Thoracic aorta (tissue), 2 donors: ENCODE measurements at places on chromosomes 2 and 18. TPM values are rescaled to one million over a fixed set of nuclear protein-coding genes. Genes with fewer than 3 reads are reported as not detected.

DNA sequence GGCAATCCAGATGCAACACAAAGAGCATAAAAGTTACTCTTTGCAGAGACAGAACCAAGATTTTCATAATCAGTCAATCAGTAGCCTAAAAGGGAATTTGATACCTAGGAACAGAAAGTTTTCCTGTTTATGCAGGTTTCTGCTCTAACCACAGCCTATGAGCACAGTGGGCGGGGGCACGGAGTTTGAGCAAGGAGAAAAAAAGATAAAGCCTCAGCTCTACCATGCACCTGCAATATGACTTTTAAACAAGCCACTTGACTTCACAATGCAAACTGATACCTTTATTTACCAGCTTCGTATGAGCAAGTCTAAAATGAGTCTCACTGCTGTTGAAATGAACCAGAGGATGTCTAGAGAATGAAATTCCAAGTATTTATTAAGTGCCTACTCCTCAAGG is 5.6 kb upstream of the LRATD1 start:
- H3K36me3 ChIP-seq = no peaks in the 10 kb centered on the region
- H3K4me3 ChIP-seq = no peak overlapping the region
- H3K27ac ChIP-seq = no peak overlapping the region

Gene GPR35
- 5.8 TPM for total RNA-seq

Gene INHA
- total RNA-seq = 1.2 TPM

Gene VSNL1
- total RNA-seq = not detected

Gene HRH4
- total RNA-seq = not detected

DNA sequence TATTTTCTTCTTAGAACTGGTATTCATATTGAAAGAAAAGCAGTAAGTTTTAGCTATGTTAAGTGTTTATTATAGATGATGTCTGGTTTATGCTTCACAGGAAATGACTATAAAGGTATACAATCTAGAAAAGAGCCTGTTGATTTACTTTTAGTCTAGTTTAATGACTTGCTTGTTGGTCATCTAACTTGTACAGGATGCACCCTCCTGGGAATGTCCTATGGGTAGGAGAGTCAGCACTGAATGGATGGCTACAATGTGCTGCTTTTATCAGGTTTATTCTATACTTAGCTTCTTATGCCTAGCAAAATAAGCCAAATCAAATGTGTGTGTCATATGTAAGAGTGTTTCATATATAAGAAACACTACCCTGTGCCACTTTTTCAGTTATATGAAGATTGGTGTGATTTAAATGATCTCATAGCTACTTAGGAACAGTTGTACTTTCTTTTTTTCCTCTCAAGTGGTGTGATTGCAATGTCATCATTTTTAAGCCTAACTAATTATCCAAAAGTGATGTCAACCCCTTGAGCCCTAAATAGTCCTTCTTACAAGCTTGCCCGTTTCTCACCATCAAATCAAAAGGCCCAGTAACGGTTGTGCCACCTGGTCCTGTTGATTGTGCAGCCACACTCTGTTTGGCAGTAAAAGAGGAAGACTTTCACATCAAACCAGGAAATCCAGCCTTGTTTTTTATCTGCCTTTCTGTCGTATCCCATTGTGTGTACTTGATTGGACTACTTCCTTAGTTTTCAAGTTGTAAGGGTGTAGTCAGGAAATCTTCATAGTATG is 176.0 kb downstream of the DIS3L2 start:
- H3K27me3 ChIP-seq = no peaks in the 10 kb centered on the region
- H3K36me3 ChIP-seq = no peaks in the 10 kb centered on the region
- no peak for DNase-seq
- no peak overlapping the region for H3K27ac ChIP-seq
- H3K4me3 ChIP-seq = no peak overlapping the region

DNA sequence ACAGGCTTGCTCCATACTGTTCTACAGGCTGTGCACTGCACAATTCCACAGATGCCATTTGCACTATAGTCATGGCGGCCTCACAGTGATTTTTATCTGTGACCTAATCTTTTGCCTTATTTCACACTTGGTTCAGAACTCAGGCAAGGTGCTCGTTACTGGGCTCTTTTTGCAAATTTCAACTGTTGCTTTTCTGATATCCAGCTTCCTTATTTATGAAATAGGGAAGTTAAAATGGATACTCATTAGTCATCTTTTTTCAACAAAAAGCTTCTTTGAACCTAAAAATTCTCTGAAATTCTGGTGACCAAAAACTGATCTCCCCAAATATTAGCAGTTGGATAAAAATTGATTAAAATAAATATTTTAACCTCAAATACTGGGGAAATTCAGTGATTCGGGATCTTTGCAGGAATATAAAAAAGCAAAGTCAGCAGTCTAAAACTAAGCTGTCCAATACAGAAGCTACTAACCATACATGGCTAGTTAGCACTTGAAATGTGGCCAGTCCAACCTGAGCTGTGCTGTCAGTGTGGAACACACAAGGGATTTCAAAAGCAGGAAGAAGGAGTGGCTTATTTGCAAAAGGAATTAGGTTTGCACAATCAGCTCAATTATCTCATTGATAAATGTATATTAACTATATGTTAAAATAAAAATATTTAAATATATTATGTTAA is 134.4 kb downstream of the COL4A4 start:
- no peak for DNase-seq
- peaks cover 6% of the 10 kb centered on the region for H3K36me3 ChIP-seq
- no peaks in the 10 kb centered on the region for H3K4me1 ChIP-seq
- no peak overlapping the region for H3K27ac ChIP-seq
- no peaks in the 10 kb centered on the region for H3K27me3 ChIP-seq
- no peak overlapping the region for H3K4me3 ChIP-seq

DNA sequence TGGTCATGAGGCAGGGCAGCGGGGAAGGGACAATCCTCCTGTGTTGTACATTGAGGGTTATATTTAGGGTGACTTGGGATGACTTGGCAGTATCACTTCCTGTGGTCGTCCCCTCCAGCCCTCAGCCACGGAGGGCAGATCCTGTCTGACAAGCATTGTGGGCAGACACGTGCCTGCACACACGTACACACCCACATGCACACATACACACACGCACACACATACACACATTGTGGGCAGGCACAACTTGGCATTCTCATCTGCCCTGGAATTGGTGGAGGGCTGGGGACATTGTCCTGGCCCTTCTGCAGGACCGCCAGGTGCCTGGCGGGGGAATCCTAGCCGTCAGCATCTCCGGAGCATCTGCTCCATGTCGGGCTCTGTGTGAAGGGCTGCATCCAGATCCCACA is 47.6 kb downstream of the ODC1 start:
- H3K27ac ChIP-seq = no peak overlapping the region
- H3K36me3 ChIP-seq = no peaks in the 10 kb centered on the region
- H3K4me1 ChIP-seq = peaks cover 28% of the 10 kb centered on the region

Gene PARD3B
- total RNA-seq = 25.7 TPM

- no peak for DNase-seq
- no peaks in the 10 kb centered on the region for H3K4me1 ChIP-seq
- H3K27ac ChIP-seq = no peak overlapping the region
Observed at GRCh38 chr18:52054324-52054723, 285.7 kb upstream of the DCC start.

DNA sequence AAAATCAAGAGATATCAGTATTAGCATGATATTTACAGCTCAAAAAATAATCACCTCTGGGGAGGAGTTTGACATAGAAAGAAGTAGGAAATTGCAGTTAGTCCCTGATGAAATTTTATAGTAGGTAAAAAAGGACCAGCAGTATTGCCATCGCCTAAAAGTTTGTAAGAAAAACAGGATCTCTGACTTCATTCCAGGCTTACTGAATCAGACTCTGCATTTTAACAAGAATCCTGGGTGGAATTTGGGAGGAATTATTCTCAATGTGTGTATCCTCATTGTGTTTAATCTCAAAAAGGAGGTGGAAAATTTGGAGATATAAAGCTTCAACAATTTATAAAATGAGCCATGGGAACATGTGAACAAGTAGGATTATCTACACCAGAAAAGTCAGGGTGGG is 31.2 kb upstream of the STAT1 start:
- no peak overlapping the region for H3K27ac ChIP-seq
- no peaks in the 10 kb centered on the region for H3K4me1 ChIP-seq
- DNase-seq = no peak

Gene GALNT13
- 2.5 TPM for total RNA-seq

- peaks cover 23% of the 10 kb centered on the region for H3K4me1 ChIP-seq
- no peak for DNase-seq
- no peak overlapping the region for H3K27ac ChIP-seq
- H3K36me3 ChIP-seq = no peaks in the 10 kb centered on the region
Observed at GRCh38 chr2:54107455-54107764, 8.0 kb upstream of the ACYP2 start.

GRCh38 chr2:21007129-21008013 is 36.5 kb downstream of the APOB start:
- no peaks in the 10 kb centered on the region for H3K4me1 ChIP-seq
- DNase-seq = no peak
- H3K27ac ChIP-seq = no peak overlapping the region
- peaks cover 7% of the 10 kb centered on the region for H3K36me3 ChIP-seq
- no peak overlapping the region for H3K4me3 ChIP-seq

- peaks cover 32% of the 10 kb centered on the region for H3K4me1 ChIP-seq
- no peak for DNase-seq
- H3K36me3 ChIP-seq = no peaks in the 10 kb centered on the region
- no peak overlapping the region for H3K27ac ChIP-seq
Observed at GRCh38 chr2:164793529-164793928, 48.1 kb downstream of the COBLL1 start.

GRCh38 chr2:209763106-209763505 is 8.5 kb upstream of the UNC80 start:
- no peak overlapping the region for H3K27ac ChIP-seq
- DNase-seq = no peak
- no peaks in the 10 kb centered on the region for H3K4me1 ChIP-seq
- H3K27me3 ChIP-seq = no peaks in the 10 kb centered on the region
- no peak overlapping the region for H3K4me3 ChIP-seq

- peaks cover 17% of the 10 kb centered on the region for H3K4me1 ChIP-seq
- no peaks in the 10 kb centered on the region for H3K27me3 ChIP-seq
- peak; percentile 90 for DNase-seq
- H3K4me3 ChIP-seq = peak overlapping the region; percentile 61
Observed at GRCh38 chr2:84925724-84926376, 20.4 kb downstream of the TMSB10 start.

Gene PLGLB1
- 2.0 TPM for total RNA-seq

GRCh38 chr18:49921318-49921985 is 108.1 kb upstream of the ACAA2 start:
- no peak overlapping the region for H3K27ac ChIP-seq
- H3K27me3 ChIP-seq = no peaks in the 10 kb centered on the region
- H3K36me3 ChIP-seq = no peaks in the 10 kb centered on the region

- no peak overlapping the region for H3K4me3 ChIP-seq
- no peaks in the 10 kb centered on the region for H3K27me3 ChIP-seq
- H3K4me1 ChIP-seq = no peaks in the 10 kb centered on the region
- H3K36me3 ChIP-seq = no peaks in the 10 kb centered on the region
- no peak for DNase-seq
Observed at GRCh38 chr18:28514699-28515098, 337.8 kb upstream of the CDH2 start.

- no peaks in the 10 kb centered on the region for H3K27me3 ChIP-seq
- H3K4me3 ChIP-seq = no peak overlapping the region
- H3K4me1 ChIP-seq = peaks cover 24% of the 10 kb centered on the region
- H3K36me3 ChIP-seq = no peaks in the 10 kb centered on the region
- DNase-seq = no peak
Observed at GRCh38 chr18:46264255-46264654, 160.1 kb downstream of the HAUS1 start.

- no peak overlapping the region for H3K4me3 ChIP-seq
- peak overlapping the region; percentile 82 for H3K27ac ChIP-seq
- H3K4me1 ChIP-seq = peaks cover 13% of the 10 kb centered on the region
- no peaks in the 10 kb centered on the region for H3K27me3 ChIP-seq
- H3K36me3 ChIP-seq = no peaks in the 10 kb centered on the region
Observed at GRCh38 chr2:130389358-130389757, 33.5 kb downstream of the PTPN18 start.

- no peak overlapping the region for H3K27ac ChIP-seq
- H3K36me3 ChIP-seq = no peaks in the 10 kb centered on the region
- peaks cover 9% of the 10 kb centered on the region for H3K4me1 ChIP-seq
- no peak overlapping the region for H3K4me3 ChIP-seq
- no peaks in the 10 kb centered on the region for H3K27me3 ChIP-seq
Observed at GRCh38 chr2:167196461-167197252, 308.4 kb downstream of the XIRP2 start.

- no peak overlapping the region for H3K27ac ChIP-seq
- DNase-seq = no peak
- no peak overlapping the region for H3K4me3 ChIP-seq
- no peaks in the 10 kb centered on the region for H3K36me3 ChIP-seq
Observed at GRCh38 chr2:51105811-51106210, 73.9 kb upstream of the NRXN1 start.

DNA sequence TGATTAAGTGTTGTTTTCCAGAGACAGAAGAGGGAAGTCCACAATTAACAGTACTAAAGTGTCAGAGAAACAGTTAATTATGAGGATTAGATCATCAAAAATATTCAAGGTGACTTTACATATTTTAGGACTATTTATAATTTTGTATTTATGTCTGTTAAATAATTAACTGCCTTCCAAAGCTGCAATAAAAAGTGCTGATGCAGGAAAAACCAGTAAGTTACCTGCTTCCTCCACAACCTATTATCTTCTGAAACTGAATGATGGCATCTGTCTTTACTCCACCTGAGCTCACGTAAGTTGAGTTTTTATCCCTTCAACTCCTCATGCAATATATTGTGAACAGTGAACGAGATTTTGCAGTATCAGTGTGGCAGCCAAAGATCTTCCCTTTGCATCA is 570.7 kb downstream of the THSD7B start:
- H3K27ac ChIP-seq = no peak overlapping the region
- DNase-seq = no peak
- H3K36me3 ChIP-seq = no peaks in the 10 kb centered on the region

DNA sequence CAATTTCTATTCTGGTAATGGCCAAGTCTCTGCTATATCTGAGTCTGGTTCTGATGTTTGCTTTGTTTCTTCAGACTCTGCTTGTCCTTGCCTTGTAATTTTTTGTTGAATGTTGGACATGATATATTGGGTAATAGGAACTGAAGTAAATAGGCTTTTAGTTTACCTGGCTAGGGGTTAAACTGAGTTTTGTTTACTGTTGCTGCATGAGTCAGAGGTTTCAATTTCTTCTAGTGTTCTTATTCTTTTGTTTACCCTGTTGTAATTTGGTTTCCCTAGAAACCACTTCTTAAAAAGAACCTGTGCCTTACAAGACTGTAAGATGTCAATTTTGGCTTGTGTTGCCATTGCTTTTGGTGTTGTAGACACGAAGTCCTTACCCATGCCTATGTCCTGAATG is 285.0 kb upstream of the KCNH7 start:
- no peak for DNase-seq
- H3K36me3 ChIP-seq = no peaks in the 10 kb centered on the region
- no peak overlapping the region for H3K4me3 ChIP-seq
- no peaks in the 10 kb centered on the region for H3K4me1 ChIP-seq

- no peaks in the 10 kb centered on the region for H3K4me1 ChIP-seq
- no peak overlapping the region for H3K4me3 ChIP-seq
- no peak for DNase-seq
- no peaks in the 10 kb centered on the region for H3K36me3 ChIP-seq
- no peaks in the 10 kb centered on the region for H3K27me3 ChIP-seq
- no peak overlapping the region for H3K27ac ChIP-seq
Observed at GRCh38 chr18:34281290-34281689, 56.6 kb upstream of the NOL4 start.

Gene PAIP2B
- total RNA-seq = 4.7 TPM

Gene PLEK
- 20.7 TPM for total RNA-seq
